ENCODE measurements at places on chromosomes 1 and 21.
A peak's percentile ranks its signal among the peaks of the same experiment; 100 is the strongest.

DNA sequence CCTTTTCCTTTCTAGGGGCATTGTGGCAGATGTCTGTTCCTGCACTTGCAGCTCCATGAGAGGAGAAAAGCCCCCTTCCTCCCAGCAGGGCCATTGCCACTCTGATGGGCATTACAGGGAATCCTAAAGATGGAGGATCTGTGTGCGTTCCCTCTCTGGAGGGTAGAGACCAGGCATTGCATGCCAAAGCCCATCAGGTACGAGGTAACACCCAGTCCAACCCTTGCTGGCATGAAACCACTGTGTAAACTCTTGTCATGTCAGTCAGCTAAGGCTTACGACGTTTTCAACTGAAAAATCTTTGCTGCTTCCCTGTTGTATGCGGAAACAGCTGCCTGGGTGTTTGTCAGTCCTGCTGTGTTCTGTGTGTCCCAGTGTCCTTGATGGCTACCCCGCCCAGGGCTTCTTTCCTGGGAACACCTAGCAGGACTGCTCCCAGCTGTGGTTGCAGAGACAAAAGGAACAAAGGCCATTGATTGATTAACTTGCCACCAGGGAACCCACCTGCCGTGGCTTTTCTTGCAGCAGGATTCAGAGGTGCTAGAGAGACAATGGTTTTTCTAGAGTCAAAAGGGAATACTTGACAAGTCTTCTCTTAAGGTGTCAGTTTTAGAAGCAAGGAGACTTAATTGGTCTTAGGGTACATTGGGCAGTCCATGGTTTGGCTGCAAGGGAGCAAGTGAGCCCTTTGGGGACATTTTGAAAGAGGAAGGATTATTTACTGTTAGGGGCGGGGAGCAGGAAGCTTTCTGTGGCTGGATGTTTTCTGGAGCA lies 24.6 kb downstream of the B3GALT5 start:
- DNase-seq: no peak

DNA sequence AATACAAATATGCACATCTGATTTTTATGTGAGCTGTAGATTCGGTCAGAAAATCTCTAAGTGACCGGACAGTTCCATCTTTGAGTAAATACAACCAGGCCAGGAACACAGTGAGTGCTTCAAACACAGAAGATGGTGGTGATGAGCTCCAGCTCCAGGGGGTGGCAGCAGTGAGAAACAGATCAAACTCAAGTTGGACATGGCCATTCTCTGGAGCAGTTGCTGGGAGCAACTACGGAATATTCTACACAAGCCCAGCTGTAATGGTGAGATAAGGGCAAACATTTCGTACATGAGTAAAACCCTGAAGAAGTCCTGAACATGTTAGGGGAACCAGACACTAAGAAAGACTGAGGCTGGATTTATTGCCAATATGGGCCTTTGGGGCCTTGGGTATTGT lies 100.7 kb downstream of the BARHL2 start:
- DNase-seq: no peak

DNA sequence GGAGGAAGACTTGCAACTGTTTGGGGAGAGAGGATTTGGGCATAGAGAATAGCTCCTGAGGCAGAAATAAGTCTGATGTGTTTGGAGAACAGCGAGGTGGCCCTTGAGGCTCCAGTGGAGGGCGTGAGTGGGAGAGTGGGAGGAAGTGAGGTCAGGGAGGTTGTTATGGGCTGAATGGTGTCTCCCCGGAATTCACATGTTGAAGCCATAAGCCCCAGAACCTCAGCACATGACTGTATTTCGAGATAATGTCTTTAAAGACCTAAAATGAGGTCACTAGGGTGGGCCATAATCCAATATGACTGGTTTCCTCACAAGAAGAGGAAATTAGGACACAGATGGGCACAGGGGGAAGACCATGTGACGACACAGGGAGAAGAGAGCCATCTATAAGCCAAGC lies 17.9 kb upstream of the APP start:
- DNase-seq: no peak

DNA sequence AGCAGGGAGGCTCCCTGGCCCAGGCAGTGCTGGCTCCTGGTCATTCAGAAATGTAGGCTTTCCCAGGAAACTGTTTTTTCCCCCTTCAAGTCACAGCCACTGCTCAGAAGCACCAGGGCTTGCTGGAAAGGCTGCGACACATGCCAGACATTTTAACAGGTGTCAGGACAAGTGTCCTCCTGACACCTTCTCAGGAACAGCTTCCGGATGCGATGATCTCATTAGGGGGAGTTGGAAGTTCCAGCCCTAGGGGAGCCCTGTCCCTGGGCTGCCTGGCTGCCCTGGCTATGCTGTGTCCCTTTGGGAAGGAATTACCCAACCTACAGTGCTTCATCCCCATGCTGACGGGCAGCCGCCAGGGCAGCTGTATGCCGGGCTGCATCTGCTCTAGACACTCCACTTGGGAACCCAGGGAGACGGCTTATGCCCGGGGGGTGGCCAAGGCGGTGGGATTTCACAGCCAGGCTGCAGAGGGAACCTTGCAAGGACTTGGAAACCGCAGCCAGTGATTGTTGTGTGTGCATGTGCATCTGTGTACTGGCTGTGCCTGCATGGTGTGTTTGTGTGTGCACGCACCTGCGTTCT lies 41.8 kb downstream of the AJAP1 start:
- DNase-seq: no peak

DNA sequence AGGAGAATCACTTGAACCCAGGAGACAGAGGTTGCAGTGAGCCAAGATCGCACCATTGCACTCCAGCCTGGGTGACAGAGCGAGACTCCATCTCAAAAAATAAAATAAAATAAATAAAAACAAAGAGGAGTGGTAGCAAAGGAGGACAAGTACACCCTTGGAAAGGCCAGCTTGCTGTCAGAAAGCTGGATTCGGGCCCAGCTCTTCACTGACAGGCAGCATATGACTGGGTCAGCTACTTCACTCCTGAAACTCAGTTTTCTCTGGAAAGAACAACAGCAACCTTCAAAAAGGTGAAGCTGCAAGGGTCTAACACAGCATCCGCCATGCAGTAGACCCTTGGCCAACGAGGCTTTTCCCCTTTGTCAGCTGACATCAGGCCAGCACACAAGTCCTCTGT lies 156.0 kb upstream of the TIAM1 start:
- DNase-seq: no peak

GRCh38 chr21:15031790-15032357 lies 32.9 kb downstream of the NRIP1 start:
- no peak for DNase-seq

DNA sequence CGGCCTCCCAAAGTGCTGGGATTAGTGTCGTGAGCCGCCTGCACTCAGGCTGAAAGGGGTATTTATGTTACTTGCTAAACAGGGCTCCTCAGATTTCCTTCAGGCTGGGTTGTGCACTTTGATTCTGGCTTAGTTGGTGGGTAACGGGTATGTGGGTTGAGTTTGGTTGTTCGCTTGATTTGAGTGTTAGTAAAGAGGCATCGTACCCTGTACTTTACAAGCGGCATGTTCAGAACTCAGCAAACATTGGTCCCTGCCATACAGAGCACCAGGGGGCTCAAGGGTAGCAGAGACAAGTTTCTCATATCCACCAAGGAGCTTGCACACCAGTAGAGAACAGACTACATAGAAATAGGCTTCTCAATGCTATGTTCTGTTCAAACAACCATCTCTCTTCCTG lies 147.8 kb downstream of the PGBD5 start:
- DNase-seq: no peak

DNA sequence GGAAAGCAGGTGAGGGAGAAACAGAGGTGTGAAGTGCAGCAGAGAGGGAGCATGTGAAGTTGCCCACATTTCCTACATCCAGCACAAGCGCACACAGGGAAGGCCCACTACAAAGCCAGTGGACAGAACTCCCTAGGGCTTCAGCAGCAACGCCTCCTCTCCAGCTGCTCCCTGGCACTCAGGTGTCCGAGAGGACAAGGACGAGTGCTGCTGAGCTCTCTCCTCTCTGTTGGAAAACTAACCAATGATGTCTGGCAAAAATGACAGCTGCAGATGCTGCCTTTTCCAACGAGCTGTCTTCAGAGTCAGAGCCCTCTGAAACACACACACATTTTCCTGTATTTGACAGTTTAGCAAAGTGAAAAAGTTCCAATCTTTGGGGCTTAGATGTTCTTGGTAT lies 86.8 kb downstream of the HSF2BP start:
- no peak for DNase-seq

GRCh38 chr1:215555531-215555930 lies 11.6 kb upstream of the KCTD3 start:
- DNase-seq: no peak

GRCh38 chr21:33908760-33909159 lies 6.8 kb downstream of the ATP5PO start:
- DNase-seq: no peak

GRCh38 chr1:18557621-18558465 lies 72.8 kb upstream of the PAX7 start:
- no peak for DNase-seq

- no peak for DNase-seq
Measured at GRCh38 chr21:29691616-29692491, 247.9 kb downstream of the GRIK1 start.

GRCh38 chr1:190022709-190023108 lies 455.0 kb downstream of the BRINP3 start:
- DNase-seq: no peak

- DNase-seq: peak; percentile 28
Measured at GRCh38 chr1:71080230-71080738, 551 bp downstream of the ZRANB2 start.

DNA sequence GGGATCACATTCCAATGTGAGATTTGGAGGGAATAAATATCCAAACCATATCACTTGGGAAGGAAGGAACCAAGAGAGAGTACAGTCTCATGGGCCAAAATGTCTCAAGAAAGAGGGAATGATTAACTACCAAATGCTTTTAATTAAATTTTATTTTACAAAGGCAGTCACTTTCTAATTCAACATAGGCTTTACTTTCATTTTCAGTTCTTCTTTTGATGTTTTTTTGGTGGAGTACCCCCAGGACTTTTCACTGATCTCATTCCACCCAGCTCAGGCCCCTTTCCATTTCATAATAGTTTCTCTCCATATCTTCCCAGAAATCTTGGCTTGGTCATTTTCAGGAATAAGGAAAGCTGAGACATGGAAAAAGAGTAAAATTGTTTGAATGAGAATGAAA lies 5.1 kb upstream of the SLAMF7 start:
- peak; percentile 48 for DNase-seq

DNA sequence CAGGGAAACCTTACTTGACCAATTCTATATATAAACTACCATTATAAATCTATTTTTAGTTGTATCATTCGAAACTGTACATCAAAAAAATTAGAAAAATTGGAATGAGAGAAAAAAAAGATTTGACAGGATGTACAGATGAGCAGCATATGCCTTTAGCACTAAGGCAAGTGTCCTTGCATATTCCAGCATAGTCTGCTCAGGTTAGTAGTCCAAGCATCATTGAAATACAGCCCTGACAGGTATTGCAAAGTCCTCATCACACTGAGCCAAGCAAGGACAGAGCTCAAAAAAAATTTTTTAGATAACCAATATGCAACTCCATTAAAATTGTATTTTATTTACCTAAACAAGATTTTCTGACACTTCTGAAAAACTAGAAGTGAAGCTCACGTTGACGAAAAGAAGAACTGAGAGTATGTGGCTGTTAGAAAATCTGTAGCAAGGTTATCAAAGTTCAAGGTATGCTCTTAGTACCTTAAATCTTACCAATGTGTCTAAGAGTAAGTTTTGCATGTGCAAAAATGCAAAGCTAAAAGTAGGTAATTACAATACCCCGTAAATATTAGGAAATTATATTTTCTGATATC lies 465.6 kb upstream of the ADGRL4 start:
- peak; percentile 24 for DNase-seq

DNA sequence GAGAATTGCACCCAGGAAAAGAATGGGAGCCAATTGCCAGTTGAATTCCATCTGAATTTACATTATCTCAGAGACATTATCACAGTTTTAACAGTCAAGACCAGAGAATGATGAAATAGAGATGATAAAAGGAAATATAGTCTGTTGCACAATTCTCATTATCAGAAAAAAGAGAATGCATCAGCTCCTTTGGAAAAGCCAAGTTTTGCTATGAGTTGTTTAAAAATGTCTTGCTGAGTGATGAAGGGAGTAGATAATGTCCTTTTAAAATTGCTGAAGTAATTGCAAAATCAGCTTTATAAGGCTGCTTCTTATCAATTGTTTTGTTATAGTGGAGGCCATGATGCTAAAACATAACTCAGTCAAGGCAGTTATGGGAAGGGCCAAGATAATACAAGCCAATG lies 37.9 kb upstream of the EEIG2 start:
- DNase-seq: no peak
